Left kidney (tissue), 8 donors: ENCODE measurements at places on chromosomes 12 and 14. TPM values are rescaled to one million over a fixed set of nuclear protein-coding genes. Genes with fewer than 3 reads are reported as not detected.

The SPIC gene
- not detected for polyA plus RNA-seq

The REM2 gene
- polyA plus RNA-seq: 1.9 TPM

The ERGIC2 gene
- 101 TPM for polyA plus RNA-seq

The KCNC2 gene
- 0.55 TPM for polyA plus RNA-seq

The GRIN2B gene
- 1.4 TPM for polyA plus RNA-seq

DNA sequence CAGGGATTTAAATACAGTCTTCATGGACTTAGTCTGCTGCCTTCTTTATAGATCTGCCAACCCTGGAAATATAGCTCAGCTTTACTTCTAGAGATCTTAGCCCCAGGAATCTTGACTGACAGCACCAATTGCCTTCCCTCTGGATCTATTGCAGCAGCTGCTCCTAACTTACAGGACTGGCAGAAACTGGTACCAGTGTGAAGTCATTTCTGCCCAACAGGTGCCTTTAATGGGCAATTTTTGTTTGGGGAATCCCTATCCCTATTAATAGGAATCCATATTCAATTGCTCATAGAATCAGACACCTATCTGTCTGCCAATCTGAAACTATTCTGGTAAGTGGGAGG is 27.2 kb downstream of the SPX start:
- no peak for DNase-seq

- no peak for DNase-seq
Observed at GRCh38 chr12:67890726-67891258, 98.5 kb upstream of the IFNG-AS1 start.

GRCh38 chr12:68447797-68448260 is 115.7 kb upstream of the MDM1 start:
- DNase-seq: no peak

- no peak for DNase-seq
Observed at GRCh38 chr12:51529651-51529970, 61.4 kb upstream of the SCN8A start.

GRCh38 chr12:45586486-45586885 is 143.0 kb upstream of the ARID2 start:
- no peak for DNase-seq

GRCh38 chr12:65597527-65597926 is 226.8 kb upstream of the HMGA2 start:
- no peak for DNase-seq

DNA sequence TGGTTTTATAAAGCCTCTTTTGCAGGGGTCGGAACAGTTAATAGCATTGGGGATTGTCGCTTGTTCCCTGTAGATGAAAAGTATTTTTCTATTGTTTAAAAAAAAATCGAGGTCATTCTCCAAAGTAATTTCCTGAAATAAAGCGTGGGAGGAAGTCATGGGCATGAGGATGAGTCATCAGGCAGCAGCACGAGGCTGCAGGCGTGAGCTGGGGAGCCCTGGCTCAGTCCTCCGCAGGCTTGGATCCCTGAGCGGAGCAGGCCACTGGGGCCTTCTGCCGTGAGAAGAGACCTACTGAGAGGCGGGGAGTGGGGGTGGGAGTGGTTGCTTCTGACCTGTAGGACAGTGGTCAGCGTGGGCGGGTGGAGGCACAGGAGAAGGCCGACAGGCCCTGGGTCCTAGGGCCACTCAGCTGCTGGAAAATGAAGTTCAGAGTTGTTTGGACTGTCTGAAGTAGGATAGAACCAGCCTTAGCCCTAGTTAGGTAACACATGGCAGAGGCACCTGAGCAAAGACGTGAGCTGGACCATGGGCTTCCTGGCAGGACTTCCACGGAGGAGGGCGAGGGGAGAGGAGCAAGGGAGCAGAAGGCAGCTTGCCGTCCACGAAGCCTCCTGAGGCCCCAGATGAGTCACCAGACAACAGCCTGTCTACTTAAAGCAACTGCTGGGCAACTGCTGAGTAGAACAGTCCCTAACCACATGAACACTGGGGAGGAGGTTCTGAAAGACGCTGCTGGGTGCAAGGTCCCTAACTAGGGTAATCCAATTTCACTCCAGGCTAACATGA is 21.1 kb upstream of the LGALS3 start:
- no peak for DNase-seq

- no peak for DNase-seq
Observed at GRCh38 chr14:95336192-95336760, 16.6 kb upstream of the CLMN start.

DNA sequence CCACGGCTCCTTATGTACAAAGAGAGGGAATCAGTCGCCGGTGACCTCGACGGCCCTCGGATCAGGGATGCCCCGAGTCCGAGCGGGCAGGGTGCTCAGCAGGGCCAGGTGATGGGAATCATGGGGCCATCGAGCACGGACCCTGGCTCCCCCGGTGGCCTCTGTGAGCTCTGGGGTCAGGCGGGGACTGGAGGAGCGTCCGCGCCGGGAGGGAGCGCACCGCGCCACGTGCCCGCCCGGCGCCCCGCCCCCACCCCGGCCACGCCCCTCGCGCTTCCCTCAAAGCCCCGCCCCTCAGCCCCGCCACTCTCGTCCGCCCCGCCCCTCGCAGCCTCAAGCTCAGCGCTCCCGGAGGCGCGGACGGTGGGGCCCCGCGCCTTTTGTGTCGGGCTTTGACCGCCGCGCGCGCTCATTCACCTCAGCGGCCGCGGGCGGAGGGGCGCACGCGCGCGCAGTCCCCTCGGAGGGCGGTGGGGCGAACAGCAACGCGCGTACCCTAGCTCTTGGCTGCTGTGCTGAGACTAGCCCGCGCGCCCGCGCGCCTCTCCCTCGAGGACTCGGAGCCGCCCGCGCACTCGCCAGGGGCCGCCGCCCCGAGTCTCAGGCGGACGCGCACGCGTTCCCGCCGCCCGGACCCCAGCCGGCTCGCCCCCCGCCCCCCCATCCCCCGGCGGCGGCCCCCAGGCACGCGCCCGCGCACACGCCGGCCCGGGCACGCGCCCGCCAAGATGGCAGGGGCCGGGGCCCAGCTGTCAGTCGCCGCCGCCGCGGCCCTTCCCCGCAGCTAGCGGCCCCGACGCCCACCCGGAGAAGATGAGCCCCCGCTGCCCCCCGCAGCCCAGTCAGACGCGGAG is 93.9 kb upstream of the EVL start:
- DNase-seq: peak; percentile 82

- peak; percentile 15 for DNase-seq
Observed at GRCh38 chr12:126389961-126390360, 1324.7 kb downstream of the AACS start.

DNA sequence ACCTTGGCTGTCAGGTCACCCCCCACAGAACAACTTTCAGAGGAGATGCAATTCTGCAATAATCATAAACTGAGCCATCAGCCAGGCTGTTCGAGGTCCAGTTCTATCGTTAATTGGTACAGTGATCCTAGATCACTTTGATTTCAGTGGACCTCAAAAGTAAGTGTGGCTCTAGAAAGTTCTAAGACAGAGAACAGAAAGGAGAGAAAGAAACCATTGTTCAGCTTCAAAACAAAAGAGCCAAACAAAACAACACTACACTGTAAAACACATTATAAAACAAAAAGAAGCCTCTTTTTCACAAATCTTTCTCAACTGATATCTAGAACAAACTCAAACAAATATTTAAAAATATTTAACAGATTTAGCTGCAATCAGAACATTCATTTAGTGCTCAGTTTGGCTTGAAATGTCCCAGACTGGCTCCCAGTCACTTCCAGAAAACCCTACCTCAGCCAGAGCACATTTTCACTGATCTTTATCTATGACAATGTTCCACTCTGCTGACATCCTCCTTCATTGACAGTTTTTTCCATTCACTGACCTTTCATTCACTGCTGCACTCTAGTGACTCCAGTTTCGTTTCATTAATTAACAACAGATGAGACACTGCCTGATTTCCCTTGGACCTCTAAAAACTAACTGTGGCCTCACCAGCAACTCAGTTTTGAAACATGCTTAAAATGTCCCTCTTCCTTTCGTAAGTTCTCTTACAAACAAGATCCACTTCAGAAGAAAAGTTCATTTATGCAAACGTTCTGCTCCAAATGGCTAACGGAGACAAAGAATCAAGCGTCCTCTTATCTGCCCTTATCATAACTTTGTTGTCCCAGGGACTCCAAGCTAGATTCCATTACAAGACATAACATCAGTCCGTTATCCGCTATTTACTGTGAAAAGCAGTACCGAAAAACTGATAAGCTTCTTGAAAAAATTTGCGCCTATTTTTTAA is 56.8 kb downstream of the DUSP16 start:
- no peak for DNase-seq

DNA sequence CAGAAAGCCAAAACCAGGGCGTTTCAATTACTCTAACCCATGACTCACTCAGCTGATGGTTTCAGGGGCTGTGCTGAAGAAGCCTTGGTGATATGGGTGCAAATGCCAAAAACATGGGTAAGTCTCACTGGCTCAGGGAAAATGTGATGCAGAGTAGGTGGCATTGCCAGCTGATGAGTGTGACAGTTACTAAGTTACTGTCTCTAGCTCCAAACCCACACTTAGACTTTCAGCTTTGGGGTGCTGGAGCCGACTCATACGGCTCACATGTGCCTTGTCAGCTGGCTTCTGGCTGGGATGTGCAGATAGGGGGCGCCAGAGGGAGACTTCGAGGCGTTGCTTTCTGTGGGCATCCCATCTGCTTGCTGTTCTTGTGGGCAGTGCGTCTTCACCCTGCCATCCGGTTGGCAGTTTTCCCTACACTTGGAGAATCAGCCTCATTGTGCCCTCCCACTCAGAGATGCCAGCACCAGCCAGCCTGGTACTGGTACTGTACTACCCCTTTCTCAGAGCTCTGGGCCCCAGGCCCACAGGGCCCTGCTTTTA is 11.1 kb upstream of the KRT7 start:
- DNase-seq: peak; percentile 46

GRCh38 chr14:65421201-65421981 is 8.9 kb downstream of the FUT8 start:
- DNase-seq: no peak

GRCh38 chr12:65510584-65511050 is 232.1 kb downstream of the MSRB3 start:
- DNase-seq: peak; percentile 81

DNA sequence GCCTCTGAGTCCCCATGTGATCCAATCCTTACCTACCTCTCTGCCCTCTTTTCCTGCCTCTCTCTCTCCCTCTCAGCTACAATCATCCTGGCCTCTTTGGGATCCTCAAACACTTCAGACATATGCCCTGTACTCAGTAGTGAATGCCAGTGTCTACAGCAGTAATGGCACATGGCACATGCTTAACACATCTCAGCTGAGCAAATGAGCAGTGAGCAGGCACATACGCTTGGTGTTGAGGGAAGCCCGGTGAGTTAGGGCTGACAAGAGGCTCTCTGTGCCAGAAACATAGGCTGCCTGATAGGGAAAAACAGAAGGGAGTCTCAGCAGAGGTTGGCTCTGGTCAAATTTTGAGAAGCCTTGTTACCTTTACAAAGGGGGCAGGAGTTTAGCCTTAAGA is 409.1 kb downstream of the TMEM132D start:
- DNase-seq: no peak

GRCh38 chr12:164207-164606 is 49.8 kb downstream of the SLC6A12 start:
- peak; percentile 72 for DNase-seq

GRCh38 chr12:1738446-1738845 is 47.6 kb downstream of the ADIPOR2 start:
- no peak for DNase-seq

DNA sequence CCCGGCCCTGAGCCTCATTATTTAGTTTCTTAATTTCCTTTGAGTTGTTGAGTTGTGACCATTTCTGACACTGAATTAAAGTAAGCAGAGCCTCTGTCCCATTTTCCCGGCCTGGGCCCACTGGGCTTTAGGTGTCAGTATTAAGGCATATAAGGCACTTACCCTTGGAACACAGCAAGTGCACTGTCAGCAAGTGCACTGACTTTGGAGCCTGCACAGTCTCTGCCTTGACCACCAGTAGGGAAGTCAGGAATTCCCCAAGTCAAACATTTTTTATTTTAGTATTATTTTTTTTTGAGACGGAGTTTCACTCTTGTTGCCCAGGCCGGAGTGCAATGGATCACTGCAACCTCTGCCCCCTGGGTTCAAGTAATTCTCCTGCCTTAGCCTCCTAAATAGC is 56.6 kb downstream of the MAX start:
- no peak for DNase-seq
